ENCODE measurements at places on chromosomes 7 and 10.

GRCh38 chr7:66886152-66886551 lies 34.9 kb upstream of the TMEM248 start:
- DNase-seq = no peak

DNA sequence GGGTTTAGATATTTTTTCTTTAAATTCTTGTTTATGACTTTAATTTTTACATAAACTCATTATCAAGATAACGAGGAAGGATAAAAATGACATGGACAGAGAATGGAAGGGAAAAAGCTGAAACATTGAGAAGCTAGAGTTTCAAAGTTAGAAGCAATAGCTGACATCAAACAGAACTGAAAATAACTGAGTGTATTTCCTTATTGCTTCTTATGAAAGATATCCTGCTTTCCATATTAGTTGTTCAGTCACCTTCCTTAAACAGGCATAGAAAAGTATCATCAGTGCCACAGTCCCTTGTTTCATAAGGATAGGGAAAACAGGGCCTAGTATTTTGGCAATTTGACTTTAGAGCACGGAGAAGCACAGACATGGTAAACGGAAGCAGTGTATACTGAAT lies 460.5 kb upstream of the GHITM start:
- DNase-seq = no peak

GRCh38 chr7:78395298-78396036 lies 596.9 kb downstream of the PHTF2 start:
- no peak for DNase-seq

- no peak for DNase-seq
Measured at GRCh38 chr7:22277375-22277774, 79.6 kb downstream of the RAPGEF5 start.

GRCh38 chr10:59753267-59753666 lies at the start of gene MRLN:
MRLN (minus strand) TSS chr10:59753455.
- DNase-seq = no peak

DNA sequence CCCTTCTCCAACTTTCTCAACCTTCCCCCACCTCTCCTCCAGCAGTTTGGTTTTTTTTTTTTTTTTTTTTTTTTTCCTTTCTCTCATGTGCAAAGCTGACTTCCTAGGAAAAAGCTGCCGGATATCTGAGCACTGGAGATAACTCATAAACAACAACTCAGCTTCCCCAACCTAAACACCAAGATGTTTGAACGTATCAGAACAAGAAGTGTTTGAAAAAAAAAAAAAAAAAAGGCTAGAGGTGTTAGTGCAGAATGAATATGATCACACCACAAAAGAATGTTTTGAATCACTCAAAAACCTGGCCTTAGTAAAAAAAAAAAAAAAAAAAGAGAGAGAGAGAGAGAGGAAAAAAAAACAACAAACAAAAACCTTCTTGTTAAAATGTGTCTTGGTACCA lies 11.2 kb downstream of the GATA3 start:
- DNase-seq = no peak

DNA sequence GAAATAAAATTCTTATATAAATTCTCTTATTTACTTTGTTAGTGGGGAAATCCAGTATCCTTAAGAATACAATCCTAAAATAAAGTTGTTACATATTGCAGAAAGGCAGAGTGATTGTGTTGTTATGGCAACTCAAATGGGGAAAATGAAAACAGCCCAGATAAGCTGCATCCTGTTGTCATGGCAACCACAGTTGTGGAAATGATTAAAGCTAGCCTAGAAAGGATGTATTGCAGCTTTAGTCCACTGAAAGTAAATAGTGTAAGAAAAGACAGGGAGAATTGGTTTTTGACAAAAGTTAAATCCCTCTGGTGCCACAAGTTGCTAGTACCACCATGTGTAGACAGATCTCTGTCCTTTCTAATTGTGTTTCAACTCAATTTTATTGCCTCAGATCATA lies 43.2 kb downstream of the BTRC start:
- no peak for DNase-seq

DNA sequence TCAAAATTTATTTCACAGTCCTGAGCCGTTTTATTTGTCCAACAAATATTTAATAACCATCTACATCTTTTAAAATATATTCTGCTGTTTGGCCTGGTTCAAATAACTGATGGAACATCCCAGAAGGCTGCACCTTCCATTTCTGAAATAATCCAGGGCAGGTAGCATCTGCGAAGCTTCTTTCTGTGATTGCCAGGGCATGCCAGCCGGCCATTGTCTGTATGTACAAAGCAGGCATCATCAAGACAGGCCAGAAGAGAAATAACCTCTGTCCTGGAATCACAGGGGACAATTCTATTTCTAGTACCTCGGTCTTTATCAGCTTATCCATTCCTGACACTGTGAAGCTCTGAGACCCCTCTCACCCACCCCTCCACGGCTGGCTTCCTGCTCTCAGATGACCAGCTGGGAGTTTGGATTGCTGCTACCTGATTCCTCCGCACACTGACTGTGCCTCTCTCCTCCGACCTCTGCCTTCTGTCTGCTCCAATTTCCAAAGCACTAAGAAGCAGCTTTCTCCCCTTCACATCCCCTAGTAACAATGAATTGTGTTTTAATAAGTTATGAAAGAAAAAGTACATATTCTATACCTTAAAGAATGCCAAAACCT lies 8.0 kb downstream of the DGKI start:
- no peak for DNase-seq

GRCh38 chr10:4902571-4903011 lies 60.6 kb upstream of the AKR1C1 start:
- DNase-seq = no peak

- DNase-seq = no peak
Measured at GRCh38 chr10:24718031-24718855, 5.4 kb downstream of the ARHGAP21 start.

GRCh38 chr10:33117816-33118215 lies 159.8 kb upstream of the ITGB1 start:
- no peak for DNase-seq

DNA sequence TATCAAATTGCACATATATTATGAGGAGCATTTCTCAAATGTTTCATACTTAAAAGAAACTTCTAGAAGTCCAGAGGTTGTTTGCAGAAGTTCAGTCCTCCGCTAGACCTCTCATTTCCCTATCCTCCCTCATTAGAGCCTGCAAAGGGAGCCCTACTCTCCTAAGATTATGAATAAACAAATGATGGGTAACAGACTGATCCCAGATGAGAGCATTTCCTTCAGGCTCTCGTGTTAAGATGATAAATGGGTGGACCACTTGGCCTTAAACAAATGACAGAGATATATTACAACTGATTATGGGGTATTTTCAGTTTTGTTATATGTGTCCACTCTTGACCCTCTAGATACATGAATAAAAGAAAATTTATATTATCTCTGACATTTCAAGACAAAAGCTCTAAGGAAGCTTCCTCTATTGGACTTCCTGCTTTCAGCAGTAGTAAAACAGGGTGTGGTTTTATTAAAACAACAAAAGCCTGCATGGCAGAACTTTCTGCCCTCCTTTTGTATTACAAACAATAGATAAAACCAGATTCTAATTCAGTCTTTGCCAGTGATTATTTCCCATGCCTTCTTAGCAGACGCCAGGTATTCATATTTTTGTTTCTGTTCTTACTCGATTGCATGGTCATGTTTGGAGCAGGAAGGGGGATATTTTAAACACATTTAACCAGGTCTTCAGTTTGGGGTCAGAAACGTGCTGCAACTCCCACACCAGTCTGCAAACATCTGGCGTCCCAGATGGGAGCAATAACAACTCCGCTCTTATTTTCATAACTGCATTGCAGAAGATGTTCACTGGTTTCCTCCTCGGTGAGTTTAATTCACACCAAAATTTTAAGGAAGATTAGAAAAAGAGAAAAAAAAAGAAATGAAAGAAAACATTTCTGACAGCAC lies 52.4 kb upstream of the FAM204A start:
- DNase-seq = no peak

GRCh38 chr7:77313085-77313484 lies 103.1 kb downstream of the GSAP start:
- DNase-seq = no peak

DNA sequence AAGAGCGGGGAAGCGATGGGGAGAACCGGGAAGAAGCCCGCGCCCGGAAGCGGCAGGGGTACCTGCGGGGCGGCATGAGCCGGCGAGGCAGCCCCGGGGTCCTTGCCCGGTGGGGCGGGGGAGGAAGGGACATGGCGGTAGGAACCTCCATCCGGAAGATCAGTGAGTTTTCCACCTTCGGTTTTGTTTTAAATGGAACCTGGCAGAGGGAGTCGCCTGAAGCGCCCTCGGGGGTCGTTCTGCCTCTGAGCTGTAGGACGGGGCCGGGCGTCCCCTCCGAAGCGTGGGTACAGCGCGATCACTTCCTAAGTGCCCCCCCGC lies 471 bp downstream of the PFKP start:
- no peak for DNase-seq

GRCh38 chr10:2933924-2934323 lies 133.4 kb upstream of the PFKP start:
- no peak for DNase-seq

Data from posterior cingulate gyrus (tissue), 11 donors.